ENCODE measurements at places on chromosomes 11 and 22.

- no peak for DNase-seq
These were observed 85.9 kb downstream of the MICAL2 start for GRCh38 chr11:12196308-12196707.

- DNase-seq = no peak
These were observed 14.6 kb downstream of the PPME1 start for GRCh38 chr11:74185695-74186094.

- no peak for DNase-seq
These were observed 36.6 kb downstream of the GAS2 start for GRCh38 chr11:22703040-22703439.

GRCh38 chr22:20421507-20421874 is 16.1 kb downstream of the SCARF2 start:
- DNase-seq = no peak

GRCh38 chr22:22156716-22157347 is 87.8 kb upstream of the VPREB1 start:
- peak; percentile 52 for DNase-seq

DNA sequence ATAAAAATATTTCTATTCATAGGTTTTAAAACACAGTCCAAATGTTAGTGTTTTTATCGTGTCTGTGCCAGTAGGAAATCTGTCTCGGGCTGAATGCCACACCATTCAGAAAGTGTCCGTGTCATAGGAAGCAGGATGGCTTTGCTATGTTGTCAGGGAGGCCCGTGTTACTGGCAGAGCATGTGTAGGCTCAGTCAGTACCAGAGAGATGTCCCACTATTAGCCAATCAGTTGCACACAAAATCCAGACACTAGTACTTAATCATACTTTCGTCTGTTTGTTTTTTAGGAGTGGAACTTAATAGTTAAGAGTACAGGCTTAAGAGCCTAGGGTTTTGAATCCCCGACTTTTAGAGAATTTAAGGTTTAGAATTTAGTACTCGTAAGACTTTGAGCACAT is 30.2 kb upstream of the SYN3 start:
- DNase-seq = no peak

- DNase-seq = no peak
These were observed 519.6 kb downstream of the METTL15 start for GRCh38 chr11:28627690-28628255.

DNA sequence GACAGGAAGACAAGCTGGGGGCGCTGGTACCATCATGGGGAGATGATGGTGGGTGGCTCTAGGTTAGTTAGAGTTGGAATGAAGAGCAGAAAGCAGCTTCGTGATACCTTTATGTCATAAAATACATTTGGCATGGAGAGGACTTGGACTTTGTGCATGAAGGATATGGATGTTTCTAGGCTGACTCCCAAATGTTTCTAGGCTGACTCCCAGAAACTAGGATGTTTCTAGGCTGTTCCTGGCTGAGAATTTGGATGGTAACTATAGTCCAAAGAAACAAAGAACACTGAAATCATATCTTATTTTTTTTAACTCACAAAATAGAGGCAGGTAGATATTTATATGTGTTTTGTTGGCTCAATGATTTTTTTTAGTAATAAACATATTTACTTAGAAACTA is 89.4 kb upstream of the VPREB1 start:
- DNase-seq = no peak

GRCh38 chr11:78425399-78426070 is 7.9 kb upstream of the GAB2 start:
- DNase-seq = no peak

DNA sequence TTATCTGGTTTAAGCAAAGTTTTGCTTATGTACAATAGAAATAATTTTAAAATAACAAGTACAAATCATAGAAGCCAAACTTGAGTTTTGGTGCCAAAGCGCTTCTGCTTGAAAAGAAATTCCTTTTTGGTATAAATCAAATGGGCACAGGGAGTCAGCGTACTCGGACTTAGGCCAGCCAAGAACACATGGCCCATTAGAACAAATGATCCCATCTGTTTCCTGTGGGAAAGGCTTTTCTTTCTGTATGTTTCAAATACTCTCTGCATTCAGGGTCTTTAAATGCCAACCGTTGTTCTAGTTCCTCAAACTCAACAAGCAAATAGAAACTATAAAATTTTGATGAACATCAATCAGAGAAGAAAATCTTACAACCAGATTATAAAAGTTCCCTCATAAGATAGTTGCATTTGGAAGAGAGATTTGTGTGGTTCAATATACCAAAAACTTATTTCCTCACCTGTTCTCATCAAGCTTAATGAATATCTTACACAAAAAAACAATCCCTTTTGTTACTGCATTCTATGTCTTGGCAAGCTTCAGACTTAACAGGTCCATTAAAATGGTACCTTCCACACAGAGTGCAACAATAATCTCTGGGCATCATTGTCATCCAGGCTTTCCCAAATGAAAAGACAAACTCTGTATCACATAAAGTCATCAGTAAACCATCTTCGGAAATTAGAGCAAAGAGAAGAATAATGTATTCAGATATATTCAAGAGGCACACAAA is 739.8 kb upstream of the API5 start:
- no peak for DNase-seq

GRCh38 chr11:44824300-44824704 is 97.5 kb downstream of the TSPAN18 start:
- no peak for DNase-seq

DNA sequence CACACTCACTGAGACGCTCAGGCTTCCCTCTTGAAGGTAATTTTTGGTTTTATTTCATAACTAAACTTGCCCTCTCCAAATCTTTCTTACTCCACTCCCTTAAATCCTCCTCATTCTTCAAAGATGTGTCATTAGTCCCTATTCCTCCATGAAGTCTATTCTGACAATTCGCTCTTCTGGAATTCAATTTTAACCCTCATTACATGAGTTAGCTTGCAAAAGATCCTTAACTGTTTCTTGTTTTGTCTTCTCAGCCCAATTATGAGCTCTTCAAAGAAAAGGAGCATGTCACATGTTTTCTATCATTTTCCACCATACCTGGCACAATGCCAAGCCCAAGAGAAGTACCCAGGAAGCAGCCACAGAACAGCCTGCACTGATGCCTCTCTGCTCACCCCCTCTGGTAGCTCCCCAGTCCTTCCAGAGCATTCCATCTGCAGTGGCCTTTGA is 13.0 kb downstream of the GALNT18 start:
- no peak for DNase-seq

- no peak for DNase-seq
These were observed 152.4 kb upstream of the ZC3H12C start for GRCh38 chr11:109940816-109941215.

GRCh38 chr22:33303099-33303498 is 244.9 kb upstream of the SYN3 start:
- DNase-seq = no peak

DNA sequence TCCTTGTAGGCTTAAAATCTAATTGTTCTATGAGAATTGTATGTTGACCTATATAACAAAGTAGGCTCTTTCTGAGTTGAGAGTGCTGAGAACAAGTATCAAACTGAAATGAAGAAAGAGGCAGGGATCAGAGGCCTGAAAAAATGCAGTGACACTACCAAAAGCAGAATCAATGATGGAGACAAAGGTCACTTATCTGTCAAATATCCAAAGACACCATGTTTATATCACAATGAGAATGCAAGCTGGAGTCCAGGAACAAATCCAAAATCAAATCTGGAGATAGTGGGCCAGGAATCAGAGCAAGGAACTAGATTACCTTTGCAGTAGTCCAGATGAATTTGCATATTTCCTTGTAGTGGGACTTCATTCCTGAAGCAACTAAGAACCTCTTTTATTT is 377.7 kb downstream of the DLG2 start:
- no peak for DNase-seq

DNA sequence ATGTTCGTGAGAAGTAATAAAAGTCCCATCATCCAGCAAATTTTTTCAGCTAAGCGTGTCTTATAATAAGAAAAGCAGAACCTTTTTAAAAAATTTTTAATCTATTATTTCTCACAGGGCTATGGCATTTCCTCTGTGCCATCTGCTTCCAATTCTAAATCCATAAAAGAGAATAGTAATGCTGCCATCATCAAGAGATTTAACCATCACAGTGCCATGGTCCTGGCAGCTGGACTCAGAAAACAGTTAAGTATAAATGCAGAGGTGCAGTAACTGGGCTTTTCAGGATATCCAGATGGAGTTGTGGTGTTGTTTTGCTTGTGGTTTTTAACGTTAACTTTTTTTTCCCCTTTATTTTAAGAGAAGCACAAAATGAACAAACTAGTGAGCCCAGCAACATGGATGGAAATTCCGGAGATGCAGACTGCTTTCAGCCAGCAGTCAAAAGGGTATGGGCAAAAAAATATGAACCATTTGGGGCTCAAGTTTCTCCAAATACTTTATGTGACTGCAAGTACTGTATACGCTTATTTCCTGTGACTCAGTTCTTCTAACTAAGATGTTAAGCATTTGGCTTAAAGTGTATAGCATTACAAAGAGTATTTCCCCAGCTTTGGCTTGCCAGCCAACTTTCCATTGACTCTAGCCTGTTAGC is 25.2 kb downstream of the GTF2H1 start:
- DNase-seq = no peak

Data from CMK (cell line).